ENCODE measurements at places on chromosomes 3 and 15. TPM values are rescaled to one million over a fixed set of nuclear protein-coding genes. Genes with fewer than 3 reads are reported as not detected.

GRCh38 chr3:134150476-134150875, 100.2 kb downstream of the RYK start:
- DNase-seq: no peak

The WDR72 gene
- total RNA-seq: not detected

GRCh38 chr3:39115870-39116269, 8.4 kb downstream of the TTC21A start:
- DNase-seq: no peak

- no peak for DNase-seq
Measured at GRCh38 chr3:113268942-113269341, 57.6 kb downstream of the BOC start.

DNA sequence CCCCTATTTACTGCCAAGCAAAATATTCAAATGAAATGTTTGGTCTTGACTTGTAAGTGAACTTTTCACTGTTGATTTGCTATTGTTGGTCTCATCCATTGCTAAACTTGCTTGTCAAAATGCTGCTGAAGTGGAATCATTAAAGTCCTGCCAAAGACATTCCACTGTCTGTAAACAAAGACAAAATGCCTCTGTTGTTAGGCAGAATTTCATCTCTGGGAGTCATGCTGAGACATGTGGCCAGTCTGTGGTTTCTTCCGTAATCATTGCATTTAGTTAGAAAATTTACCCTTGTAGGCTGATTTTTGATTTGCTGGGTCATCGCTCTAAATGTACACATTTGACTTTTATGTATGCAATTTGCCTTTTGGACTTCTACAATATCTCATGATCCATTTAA, 577.7 kb downstream of the MECOM start:
- no peak for DNase-seq

The ZNF860 gene
- total RNA-seq: not detected

The GRK7 gene
- not detected for total RNA-seq

GRCh38 chr15:98737159-98737558, 88.8 kb downstream of the IGF1R start:
- DNase-seq: no peak

The WDR49 gene
- not detected for total RNA-seq

- no peak for DNase-seq
Measured at GRCh38 chr15:70014860-70015490, 82.7 kb downstream of the TLE3 start.

Measured in activated CD8-positive, alpha-beta memory T cell treated with anti-CD3 and anti-CD28 coated beads, Interleukin-2, amount 10 ng/mL, durations not matched to agents 7 days and 5 days (primary cell).